Stimulated activated CD8-positive, alpha-beta memory T cell treated with anti-CD3 and anti-CD28 coated beads, Interleukin-4, amount 100 ng/mL, for 24 hours (primary cell): ENCODE measurements at places on chromosomes 3 and 15.

- no peak for DNase-seq
Observed at GRCh38 chr3:47525617-47526016, 12.1 kb upstream of the ELP6 start.

- DNase-seq: peak; percentile 21
Observed at GRCh38 chr3:23740517-23740965, 65.2 kb upstream of the UBE2E1 start.

DNA sequence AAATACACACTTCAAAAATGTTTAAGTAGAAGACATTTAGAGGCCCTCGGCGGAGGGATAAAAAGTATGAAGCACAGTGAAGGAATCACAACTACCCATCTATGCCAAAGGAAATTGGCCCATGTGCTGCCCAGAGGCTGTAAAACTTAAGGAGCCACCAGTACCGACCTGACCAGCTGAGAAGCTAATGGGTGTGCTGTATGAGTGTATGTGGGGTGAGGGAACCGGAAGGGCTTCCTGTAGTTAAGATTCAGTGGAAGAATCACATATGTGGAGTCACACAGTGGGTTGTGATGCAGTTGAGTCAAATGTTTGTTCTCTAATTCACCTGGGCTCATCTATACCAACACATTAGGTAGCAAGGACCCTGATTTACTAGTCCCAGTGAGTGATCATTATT, 516.0 kb upstream of the IL12A start:
- no peak for DNase-seq

- no peak for DNase-seq
Observed at GRCh38 chr15:51803965-51804364, 25.5 kb upstream of the TMOD3 start.

DNA sequence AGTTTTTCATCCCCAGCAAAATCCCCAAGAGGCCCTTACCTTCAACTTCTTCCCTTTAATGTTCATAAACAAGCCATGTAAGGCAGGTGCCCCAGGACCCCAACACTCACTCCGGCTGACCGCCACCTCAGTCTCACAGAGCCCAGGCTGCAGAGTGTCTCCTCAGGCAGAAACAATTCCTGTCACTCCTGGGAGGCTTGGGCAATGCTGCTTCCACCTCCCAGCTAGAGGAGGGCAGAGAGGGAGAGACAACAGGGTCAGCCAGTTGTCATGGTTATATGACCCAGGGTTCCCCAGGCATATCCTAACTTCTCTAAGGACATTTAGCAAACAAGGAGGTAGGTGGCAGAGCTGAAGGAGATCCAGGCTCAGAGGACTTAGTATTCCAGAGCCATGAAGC, at the start of gene PLIN1:
Gene PLIN1 (minus strand): TSS at position 156 of the 400 bp plus-strand sequence. CDS start 1,878 bp downstream, outside the sequence.
- no peak for DNase-seq

GRCh38 chr3:160830796-160831195, 74.8 kb downstream of the PPM1L start:
- DNase-seq: no peak

DNA sequence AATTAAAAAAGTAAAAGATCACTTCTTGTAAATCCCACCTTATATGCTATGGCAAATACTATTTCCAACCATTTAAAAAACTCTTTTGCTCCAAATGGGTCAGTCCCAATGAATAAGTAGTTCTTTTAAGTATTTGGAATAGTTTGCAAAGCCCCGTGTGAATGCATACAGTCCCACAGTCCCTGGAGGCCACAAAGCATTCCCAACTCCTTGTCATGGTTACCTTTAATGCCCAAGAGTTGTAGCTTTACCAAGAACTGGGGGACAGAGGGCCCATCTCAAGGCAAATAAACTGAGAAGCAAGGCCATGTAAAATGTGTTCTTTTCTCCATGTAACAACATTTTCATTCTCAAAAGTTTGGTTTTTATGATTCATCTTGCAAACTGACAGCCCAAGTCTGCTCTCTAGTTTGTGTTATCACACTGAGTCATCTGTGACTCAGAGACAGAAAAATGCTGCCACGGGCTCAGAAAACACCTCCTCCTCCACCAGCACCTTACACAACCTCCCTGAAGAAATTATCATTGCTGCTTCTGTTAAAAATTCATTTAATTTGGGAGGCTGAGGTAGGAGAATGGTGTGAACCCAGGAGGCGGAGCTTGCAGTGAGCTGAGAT, 336.2 kb downstream of the ERC2 start:
- DNase-seq: no peak

- no peak for DNase-seq
Observed at GRCh38 chr3:171935261-171936123, 92.3 kb downstream of the TMEM212 start.

DNA sequence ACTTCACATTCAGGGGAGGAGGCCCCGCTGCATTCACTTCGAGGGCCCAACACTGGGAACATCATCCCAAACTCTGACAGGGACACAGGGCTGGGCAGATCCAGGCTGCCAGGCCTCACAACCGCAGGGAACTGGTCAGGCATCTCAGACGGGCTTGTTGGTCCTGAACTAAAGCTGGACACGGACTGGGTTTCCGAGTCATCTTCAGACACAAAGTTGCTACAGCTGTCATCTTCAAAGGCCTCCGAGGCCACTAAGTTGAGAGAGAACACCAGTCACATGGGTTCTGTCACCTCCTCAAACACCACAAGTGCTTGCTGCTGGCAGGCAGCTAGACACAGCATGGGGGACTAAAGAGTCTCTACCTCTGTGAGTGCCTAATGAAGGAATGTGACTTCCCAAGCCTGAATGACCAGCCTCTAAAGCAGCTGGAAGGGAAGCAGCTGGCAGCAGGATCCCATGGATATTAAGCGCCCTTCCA, 50.9 kb downstream of the CAPN7 start:
- DNase-seq: no peak

DNA sequence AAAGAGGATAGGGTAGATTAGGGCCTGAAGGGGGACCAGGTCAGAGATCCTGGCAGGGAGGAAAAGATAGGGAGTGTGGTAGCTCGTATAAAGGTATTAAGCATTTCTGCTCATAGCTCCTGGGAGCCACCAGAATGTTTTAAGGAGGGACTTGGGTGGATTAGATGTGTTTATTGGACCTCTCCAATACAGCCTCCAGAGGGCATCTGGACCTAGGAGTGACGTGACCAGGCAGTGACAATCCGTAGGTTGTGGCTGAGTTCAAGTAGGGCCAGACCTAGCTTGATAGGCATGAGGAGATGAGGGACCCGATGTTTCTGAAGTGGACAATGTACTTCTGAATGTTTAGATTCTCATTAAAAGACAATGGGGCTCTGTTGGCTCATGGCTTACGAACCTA, 435.2 kb downstream of the MCTP2 start:
- no peak for DNase-seq

GRCh38 chr15:66456211-66456610, 41.4 kb downstream of the SNAPC5 start:
- no peak for DNase-seq

DNA sequence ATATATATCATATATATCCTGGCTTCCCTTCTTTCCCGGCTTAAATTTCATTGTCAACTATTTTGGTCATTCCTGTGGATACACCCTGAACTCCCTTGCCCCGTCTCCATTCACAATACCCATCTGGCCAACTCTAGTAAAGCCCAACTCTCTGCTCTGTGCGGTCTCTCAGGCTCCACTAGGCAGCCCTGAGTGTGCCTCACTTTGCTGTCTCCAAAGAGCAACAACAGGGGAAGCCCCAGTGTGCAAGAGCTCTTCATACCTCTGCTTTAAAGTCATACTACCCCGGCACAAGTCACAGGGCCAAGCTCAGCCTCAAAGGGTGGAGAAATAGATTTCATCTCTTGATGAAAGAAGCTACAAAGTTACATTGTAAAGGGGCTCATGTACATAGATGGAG, 18.9 kb upstream of the FEM1B start:
- no peak for DNase-seq

DNA sequence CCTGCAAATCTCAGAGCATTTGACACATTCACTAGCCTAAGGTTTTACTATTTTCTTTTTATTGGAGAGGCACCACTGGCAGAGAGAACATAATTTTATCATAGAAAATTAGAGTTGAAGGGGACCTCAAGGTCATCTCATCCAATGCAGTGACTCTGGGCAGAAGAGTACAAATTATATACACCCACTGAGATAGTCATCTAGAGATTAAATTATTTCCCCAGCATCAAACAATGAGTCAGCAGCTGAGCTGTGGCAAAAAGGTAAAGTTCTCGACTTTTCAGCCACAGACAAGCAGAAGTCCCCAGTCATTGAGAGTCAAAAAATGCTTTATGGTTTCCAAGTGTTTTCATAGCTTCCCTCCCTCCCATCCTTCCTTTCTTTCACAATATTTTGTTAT, 39.3 kb upstream of the SEMA6D start:
- DNase-seq: no peak
